COLO829 (cell line): ENCODE measurements at places on chromosomes 2 and 18.

- no peak for DNase-seq
Observed at GRCh38 chr2:213036836-213037235, 114.6 kb downstream of the IKZF2 start.

- DNase-seq, result no peak
Observed at GRCh38 chr18:7413906-7414305, 153.2 kb upstream of the PTPRM start.

GRCh38 chr2:239385096-239386000 is 15.5 kb downstream of the HDAC4 start:
- DNase-seq, result no peak

GRCh38 chr2:12236136-12236844 is 480.4 kb upstream of the TRIB2 start:
- DNase-seq, result no peak

- DNase-seq, result no peak
Observed at GRCh38 chr18:58118536-58118935, 74.5 kb downstream of the NEDD4L start.

DNA sequence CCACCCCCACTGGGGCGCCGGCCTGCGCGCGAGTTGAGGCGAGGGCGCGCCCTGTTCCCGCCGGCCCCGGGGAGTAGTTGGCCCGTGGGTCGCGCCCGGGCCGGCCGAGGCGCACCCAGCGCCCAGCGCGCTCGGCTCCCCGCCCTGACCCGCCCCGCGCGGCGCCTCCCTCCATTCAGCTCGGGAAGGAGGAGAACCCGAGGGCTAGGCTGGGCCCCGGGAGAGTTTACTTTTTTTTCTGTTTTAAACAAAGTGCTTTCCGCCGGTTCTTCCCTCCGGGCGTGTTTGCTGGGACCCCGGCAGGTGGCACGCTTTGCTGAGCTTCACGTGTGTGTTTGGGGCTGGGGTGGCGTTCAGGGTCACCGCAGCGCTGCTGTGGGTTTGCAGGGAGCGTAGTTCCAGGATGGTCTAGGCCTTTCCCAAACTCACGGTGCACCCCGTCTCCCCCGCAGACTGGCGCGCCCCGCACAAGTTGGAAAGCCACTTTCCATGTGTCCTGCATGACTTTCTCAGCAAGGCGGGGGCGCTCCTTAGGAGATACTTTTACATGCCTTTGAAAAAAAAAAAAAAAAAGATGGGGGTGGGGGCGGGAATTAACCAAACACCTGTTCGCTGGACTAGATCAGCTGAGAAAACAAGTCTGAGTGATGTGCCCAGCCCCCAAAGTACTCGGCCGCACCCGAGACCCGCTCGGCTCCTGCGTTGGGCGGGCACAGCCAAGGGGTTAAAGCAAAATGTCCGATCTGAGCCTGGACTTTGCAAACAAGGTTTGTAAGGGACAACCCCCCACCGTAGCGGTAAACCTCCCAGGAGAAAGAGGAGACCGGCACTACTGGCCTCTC is 825 bp downstream of the ITGA6 start:
- DNase-seq, result no peak

DNA sequence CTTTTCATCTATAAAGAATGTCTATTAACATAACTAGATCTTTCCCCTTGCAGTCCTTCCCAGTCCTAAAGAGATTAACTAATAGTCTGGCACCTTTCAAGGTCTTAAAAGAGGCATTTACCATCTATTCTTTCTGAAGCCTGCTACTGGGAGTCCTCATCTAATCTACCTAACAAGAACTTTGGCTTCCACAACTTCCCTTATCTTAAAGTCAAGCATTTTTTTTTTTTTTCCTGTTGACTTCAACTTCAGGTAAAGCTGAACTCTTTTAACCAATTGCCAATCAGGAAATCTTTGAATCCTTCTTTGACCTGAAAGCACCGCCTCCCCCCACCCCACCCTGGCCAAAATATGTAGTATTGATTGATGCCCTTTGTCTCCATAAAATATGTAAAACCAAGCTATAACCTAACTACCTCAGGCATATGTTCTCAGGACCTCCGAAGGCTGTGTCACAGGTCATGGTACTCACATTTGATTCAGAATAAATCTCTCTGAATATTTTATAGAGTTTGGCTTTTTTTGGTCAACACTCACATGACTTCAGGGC is 168.6 kb downstream of the PTPRM start:
- no peak for DNase-seq

DNA sequence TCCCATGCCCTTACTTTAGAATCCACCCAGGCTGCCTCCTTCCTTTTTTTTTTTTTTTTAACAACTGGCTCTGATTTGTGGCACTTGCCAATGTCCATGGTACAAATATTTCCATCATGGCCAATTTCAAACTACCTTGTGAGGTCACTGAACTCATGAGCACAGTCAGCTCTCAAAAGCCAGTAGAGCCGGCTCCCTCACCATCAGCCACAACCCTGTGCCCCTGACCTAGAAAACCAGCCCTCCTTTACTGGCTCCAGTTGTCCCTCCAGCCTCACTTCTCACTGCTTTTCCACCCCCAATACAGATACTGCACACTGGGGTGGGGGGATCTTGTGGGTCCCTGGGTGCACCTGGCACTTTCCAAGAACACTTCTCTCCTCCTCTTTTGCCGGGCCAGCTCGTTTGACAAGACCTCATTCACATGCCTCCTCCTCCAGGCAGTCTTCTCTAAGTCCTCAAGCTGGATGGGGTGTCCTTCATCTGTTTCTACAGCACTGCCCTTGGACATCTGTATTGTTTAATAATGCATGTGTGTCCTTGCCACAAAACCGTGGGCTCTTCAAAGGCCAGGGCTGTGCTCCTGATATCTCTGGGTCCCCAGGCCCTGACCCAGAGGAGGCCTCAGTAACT is 35.5 kb downstream of the SDC1 start:
- DNase-seq, result no peak

GRCh38 chr2:146777181-146777580 is 1067.6 kb upstream of the ACVR2A start:
- DNase-seq, result no peak

- DNase-seq, result no peak
Observed at GRCh38 chr2:138565230-138565598, 63.6 kb downstream of the SPOPL start.

DNA sequence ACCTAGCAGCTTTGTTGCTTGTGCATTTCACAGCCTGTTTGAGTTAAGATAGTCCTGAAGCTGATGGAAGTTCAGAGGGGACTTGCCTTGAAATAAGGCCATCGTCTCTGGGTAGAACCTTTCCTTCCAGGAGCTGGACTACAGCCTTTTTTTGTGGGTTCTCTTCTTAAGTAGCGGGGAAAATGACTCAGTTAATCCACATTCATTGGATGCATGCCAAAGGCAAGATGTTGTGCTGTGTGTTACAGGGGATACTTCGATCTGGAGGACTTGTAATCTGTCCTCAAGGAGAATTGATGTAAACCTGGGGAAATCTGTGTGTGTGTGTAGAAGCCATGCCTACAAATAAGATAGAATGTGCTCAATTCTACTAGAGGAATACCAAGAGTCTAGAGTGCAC is 46.8 kb downstream of the RPIA start:
- no peak for DNase-seq

DNA sequence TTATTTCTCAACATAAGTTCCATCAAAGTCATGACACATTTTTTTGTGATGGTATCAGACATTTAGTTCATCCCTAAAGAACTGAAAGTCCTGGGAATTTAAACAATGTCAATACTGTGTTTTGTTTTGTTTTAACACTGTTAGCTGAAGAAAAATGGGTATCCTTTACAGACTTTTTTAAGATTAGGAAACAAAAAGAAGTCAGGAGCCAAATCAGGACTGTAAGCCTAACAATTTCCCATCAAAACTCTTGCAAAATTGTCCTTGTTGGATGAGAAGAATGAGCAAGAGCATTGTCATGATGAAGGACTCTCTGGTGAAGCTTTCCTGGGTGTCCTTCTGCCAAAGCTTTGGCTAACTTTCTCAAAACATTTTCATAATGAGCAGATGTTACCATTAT is 69.4 kb downstream of the SRD5A2 start:
- DNase-seq, result no peak

DNA sequence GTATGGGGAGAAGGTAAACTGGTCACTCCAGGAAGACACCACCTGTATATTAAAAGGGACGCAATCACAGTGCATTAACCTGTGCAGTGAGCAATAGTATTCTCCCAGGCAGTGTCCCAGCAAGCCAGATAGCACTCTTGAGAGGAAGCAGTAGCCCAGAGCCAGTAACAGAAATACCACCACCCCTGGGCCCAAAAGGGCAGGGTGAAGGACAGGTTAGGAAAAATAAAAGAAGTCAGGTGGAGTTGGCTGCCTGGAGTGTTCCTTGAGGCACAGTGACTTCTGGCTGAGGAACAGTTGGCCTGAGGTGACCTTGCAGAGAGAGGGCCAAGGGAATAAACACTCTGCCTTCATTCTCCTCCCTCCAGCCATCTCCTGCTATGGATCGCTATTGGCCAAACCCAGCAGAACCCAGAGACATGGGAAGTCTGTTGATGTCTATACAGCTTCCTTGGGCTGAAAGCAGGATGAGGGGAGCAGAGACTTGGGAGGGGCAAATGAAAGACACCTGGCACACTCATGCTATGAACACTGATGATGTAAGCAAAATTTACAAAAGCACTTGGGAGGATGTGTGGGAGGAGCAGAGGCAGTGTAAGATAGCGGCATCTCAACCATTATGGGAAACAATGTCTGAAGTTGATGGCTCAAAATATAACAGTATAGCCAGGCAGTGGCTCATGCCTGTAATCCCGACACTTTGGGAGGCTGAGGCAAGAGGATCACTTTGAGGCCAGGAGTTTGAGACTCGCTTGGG is 7.5 kb downstream of the C18orf32 start:
- DNase-seq, result no peak

DNA sequence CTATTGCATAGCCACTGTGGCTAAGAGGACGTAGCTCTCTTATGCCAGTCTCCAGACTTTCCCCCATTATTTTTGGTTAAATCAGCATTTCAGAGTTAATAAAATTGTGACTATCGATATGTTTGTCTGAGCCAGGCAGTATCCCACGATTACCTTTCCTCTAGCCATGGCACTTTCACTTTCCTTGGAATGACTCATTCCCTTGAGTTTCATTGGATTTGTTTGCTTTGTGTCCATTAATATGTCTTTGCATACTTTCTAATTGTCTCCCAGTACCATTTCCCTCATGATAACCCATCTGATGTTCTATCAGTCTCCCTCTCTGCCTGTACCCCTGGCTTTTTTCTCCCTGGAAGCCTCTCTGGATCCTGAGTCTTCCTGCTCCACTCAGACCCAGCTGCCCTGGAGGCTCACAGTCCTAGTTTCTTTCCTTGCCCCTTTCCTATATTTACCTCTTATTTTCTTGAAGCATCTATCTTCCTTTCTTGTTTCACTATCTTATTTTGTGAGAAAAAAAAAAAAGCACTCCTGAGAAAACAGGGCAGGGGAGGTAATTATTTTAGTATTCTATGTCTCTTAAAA is 126.1 kb downstream of the MTX2 start:
- no peak for DNase-seq

GRCh38 chr2:9708683-9709538 is 78.1 kb upstream of the YWHAQ start:
- no peak for DNase-seq

- peak; percentile 22 for DNase-seq
Observed at GRCh38 chr2:205763708-205764211, 81.5 kb downstream of the NRP2 start.

- DNase-seq, result no peak
Observed at GRCh38 chr18:13217971-13218367, 591 bp upstream of the LDLRAD4 start.

GRCh38 chr2:162184359-162184758 is 32.3 kb upstream of the GCG start:
- no peak for DNase-seq

GRCh38 chr2:173184031-173185004 is 108.7 kb downstream of the MAP3K20 start:
- no peak for DNase-seq

DNA sequence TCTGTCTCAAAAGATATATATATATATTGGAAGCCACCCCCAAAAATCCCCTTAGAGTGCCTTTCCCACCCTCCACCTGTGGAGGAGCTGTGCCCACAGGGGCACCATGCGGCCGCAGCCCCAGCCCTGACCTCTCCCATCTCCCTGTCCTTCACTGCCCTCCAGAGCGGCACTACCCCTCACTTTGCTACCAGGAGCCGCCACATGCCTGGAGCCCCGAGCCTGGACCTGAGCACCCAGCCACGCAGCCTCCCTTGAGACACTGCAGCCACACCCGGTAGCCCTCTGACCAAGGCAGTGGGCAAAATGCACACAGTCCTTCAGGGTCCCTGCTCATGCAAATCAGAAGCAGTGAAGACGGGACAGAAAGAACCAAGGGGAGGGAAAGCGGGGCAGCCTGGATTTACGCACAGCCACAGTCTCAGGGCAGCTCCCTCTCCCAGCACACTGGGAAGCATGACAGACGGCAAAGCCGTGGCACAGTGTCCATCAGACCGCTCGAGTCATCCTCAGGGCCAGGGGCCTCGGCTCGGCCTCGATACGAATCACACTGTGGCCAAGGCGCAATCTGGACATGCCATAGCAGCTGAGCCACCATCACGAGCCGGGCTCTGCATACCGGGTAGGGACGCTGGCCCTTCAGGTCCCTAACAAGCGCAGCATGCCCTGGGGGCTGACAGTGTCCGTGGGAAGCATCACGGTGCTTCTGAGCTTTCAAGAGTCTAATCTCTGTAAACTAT is 10.1 kb downstream of the HDAC4 start:
- no peak for DNase-seq

GRCh38 chr2:64338910-64339500 is 115.0 kb upstream of the LGALSL start:
- DNase-seq, result no peak

DNA sequence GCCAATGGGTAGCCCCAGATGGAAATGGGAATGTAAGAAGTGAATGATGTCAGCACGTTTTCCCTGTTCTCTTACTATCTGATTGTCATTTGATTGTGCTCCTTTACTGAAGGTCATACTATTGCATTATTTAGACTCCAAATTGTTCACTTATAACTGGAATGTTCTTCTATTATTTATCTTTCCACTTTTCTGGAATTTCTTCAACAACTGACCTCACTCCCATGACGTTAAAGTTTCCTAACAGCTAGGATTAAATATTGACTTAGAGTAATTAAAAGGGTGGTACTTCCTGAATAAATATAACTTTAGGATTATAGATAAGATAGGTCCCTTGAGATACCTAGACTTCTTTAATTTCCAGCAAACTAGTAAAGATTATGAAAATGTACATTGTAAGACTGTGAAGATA is 10.9 kb upstream of the GULP1 start:
- DNase-seq, result no peak

GRCh38 chr2:221572219-221572820 is at the start of gene EPHA4:
Gene EPHA4 (minus strand): TSS chr2:221572304. CDS start chr2:221572248, 56 bp downstream.
- peak; percentile 83 for DNase-seq

- no peak for DNase-seq
Observed at GRCh38 chr2:216389570-216389969, 17.3 kb upstream of the MARCHF4 start.

GRCh38 chr2:16009560-16009959 is 69.2 kb downstream of the MYCN start:
- no peak for DNase-seq

- no peak for DNase-seq
Observed at GRCh38 chr18:13380691-13381070, 162.1 kb downstream of the LDLRAD4 start.

- DNase-seq, result peak; percentile 40
Observed at GRCh38 chr2:177295484-177295883, 31.0 kb upstream of the NFE2L2 start.
